ENCODE measurements at places on chromosomes 2 and 18.
A peak's percentile ranks its signal among the peaks of the same experiment; 100 is the strongest.

GRCh38 chr2:99821572-99821971 is 320.8 kb downstream of the AFF3 start:
- DNase-seq = no peak

DNA sequence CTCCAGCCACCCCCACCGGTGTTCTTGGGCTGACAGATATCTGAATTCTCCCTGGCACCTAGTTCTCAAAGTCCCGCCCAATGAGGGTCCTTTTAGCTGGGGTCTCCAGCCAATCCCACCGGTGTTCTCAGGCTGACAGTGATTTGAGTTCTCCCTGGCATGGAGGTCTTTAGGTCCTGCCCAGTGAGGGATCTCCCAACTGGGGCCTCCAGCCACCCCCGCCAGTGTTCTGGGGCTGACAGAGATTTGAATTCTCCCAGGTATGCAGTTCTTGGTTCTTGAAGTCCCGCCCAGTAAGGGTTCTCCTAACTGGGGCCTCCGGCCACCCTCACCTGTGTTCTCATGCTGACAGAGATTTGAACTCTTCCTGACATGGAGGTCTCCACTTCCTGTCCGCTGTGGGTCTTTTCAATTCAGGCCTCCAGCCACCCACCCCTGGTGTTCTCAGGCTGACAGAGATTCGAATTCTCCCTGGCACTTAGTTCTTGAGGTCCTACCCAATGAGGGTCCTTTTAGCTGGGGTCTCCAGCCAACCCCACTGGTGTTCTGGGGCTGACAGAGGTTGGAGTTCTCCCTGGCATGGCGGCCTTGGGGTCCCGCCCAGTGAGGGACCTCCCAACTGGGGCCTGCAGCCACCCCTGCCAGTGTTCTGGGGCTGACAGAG is 154.6 kb downstream of the ANKRD36 start:
- DNase-seq = no peak

DNA sequence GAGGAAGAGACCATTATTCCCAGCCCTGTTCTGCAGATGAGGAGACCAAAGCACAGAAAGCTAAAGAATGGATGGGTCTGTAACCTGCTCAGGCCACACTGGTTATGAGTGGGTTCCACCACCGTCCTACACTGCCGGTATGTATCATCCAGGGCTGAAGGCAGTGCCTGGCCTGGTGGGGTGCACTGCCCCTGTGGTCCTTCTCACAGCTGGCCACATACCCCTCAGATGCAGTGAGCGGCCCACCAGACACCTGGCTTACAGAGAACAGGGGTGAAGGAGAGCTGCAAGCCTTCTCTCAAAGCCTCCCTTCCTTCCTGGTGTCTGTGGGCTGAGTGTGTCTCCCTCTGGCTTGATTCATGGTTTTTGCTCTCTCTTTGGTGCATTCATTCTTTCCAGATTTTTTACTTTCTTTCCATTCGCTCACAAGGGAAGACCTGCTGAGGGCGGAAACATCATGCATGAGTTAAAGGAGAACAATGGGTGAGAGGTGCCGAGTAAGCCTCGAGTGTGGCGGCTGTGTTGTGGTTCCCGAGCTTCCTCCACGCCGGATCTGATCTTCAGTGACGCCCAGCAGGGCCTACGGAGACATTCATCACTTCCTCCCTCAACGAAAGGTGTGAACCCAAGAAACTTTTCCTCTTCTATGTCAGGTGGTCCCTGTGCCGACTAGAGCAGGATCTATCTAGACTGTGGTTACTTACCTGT is 62.1 kb upstream of the REL start:
- peak; percentile 90 for DNase-seq

GRCh38 chr2:15782009-15782751 is 158.2 kb upstream of the MYCN start:
- DNase-seq = no peak

DNA sequence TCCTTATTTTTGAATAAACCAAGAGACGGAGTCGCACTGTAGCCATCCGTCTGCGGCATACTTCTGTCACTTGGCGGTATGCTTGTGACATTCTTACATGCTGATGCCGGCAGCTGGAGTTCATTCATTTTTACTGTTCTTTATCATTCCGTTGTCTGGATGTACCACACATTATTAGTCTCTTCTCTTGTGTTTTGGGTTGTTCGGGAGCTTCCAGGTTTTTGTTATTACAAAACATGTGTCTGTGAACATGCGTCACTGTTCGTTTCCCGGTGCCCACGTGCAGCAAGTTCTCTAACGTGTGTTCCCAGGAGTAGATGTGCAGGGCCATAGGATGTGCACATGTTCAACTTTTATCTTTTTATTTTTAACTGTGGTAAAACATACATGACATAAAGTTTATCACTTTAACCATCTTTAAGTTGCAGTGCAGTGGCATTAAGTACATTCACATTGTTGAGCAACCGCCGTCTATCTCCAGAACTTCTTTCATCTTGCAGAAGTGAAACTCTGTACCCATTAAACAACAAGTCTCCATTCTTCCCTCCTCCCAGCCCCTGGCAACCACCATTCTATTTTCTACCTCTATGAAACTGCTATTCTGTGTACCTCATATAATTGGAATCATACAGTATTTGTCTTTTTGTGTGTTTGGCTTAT is 40.1 kb downstream of the MTCL1 start:
- no peak for DNase-seq

GRCh38 chr2:236887531-236887930 is 198.2 kb upstream of the COPS8 start:
- DNase-seq = no peak

DNA sequence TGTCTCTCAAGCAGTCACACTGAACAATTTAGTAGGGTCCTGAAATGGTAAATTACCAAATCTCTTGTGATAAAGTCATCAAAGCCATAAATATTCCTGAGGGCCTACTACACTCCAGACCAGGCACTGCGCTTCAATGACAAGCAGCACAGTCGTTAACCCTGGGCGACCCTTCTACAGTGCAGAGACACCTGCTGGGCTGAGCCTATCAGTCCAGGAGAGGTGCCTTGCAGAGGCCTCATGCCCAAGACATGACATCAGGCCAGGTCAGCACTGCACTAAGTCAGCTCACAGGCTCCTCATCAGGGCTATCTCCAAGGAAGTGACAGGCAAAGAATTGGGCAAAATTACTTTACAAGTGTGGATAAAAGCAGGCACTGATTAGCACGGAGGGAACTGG is 166.4 kb upstream of the EPB41L3 start:
- no peak for DNase-seq

Data from stimulated activated CD4-positive, alpha-beta T cell treated with anti-CD3 and anti-CD28 coated beads, Interleukin-1b, Interleukin-23, amount 100 ng/mL, for 48 hours (primary cell).